GM23338 (cell line): ENCODE measurements at places on chromosomes 2 and 18. TPM values are rescaled to one million over a fixed set of nuclear protein-coding genes. Genes with fewer than 3 reads are reported as not detected.

- no peaks in the 10 kb centered on the region for H3K27me3 ChIP-seq
- no peak overlapping the region for H3K27ac ChIP-seq
- no peak overlapping the region for H3K4me3 ChIP-seq
- no peaks in the 10 kb centered on the region for H3K36me3 ChIP-seq
- H3K4me1 ChIP-seq = no peaks in the 10 kb centered on the region
- DNase-seq = peak; percentile 14
Observed at GRCh38 chr2:88218981-88219380, 48.8 kb downstream of the THNSL2 start.

The RNF144A gene
- 12.5 and 14.7 TPM in 2 replicates for total RNA-seq

GRCh38 chr2:26822877-26823276 lies 25.1 kb upstream of the DPYSL5 start:
- DNase-seq = no peak
- no peaks in the 10 kb centered on the region for H3K4me1 ChIP-seq
- H3K27ac ChIP-seq = no peak overlapping the region
- no peaks in the 10 kb centered on the region for H3K27me3 ChIP-seq
- H3K4me3 ChIP-seq = no peak overlapping the region
- H3K36me3 ChIP-seq = no peaks in the 10 kb centered on the region

DNA sequence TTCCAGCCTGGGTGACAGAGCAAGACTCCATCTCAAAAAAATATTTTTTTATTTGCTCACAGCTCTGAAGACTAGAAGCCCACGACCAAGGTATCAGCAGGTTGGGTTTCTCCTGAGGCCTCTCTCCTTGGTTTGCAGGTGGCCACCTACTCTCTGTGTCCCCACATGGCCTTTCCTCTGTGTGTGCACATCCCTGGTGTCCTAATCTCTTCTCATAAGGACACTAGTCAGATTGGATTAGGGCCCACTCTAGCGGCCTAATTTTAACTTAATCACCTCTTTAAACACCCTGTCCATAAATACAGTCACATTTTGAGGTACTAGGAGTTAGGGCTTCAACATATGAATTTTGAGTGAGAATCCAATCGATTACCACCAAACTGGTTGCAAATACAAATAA lies 2.0 kb upstream of the RAB3GAP1 start:
- no peak overlapping the region for H3K27ac ChIP-seq
- H3K4me1 ChIP-seq = peaks cover 6% of the 10 kb centered on the region
- no peak for DNase-seq
- no peak overlapping the region for H3K4me3 ChIP-seq

DNA sequence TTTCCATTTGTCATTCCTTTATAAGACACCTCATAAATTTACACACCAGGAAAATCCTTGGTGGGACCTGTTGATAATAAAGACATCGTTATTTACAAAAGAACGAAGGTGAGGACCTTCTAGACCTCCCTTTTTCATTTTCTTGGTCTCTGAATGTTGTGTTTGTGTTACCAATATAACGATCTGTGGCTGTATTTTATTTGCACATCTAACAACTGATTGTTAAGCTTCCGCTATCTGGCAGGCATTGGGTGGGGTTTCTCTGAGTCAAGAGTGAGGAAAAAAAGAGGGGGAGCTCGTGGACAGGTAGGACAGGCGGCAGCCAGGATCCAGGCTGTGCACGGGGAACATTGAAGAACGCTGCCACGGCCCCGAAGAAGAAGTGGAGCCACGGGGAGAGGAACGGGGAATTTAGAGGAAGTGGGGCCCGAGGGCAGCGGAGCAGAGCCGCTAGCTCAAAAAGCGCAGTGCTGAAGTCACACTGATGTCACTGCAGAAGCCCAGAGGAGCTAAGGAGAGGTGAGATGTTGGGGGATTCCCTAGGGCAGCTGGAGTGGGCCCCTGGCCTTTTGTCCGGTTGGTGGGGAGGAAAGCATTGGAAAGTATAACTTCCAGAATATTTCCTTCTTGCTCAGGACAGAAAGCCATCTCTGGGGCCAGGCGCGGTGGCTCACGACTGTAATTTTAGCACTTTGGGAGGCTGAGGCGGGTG lies 20.9 kb upstream of the DNMT3A start:
- H3K36me3 ChIP-seq = no peaks in the 10 kb centered on the region
- H3K27me3 ChIP-seq = peaks cover 19% of the 10 kb centered on the region
- H3K4me1 ChIP-seq = peaks cover 4% of the 10 kb centered on the region
- peak overlapping the region; percentile 6 for H3K4me3 ChIP-seq
- DNase-seq = peak; percentile 44
- no peak overlapping the region for H3K27ac ChIP-seq

The IL36A gene
- total RNA-seq = not detected in 2 replicates

The LRATD1 gene
- 3.5 and 5.7 TPM in 2 replicates for total RNA-seq

DNA sequence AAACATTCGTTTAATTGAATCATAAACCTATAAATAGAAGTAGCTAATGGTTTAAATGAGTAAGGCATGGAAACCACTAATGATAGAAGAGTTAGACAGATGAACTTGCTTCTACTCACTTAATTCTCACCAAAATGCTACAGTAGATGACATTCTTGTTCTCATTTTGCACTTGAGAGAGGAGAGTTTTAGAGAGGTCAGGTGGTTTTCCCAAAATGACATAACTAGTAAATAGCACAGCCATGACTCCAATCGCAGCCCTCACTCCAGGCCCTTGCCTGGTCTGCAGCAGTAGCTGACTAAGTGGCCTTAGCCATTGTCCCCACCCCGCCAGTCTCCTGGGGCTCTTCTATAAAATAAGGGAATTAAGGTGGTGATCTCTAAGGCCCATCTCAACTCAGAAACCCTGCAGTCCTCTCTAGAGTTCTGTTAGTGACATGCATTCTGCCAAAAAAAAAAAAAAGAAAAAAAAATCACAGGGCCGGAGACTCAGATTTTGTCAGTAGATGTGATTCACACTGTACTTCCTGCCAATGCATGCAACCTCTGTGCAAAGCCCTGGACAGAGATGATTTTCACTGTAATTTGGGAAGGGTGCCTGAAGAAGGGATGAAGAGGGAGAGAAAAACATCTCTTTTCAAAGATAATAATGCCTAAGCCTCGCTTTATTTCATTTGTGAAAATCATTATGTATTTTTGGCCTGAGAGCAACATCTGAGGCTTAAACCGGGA lies 221.8 kb downstream of the ANAPC1 start:
- no peak overlapping the region for H3K27ac ChIP-seq
- no peak for DNase-seq
- H3K36me3 ChIP-seq = no peaks in the 10 kb centered on the region
- H3K4me3 ChIP-seq = no peak overlapping the region

GRCh38 chr2:87401726-87402345 lies 346.1 kb upstream of the PLGLB2 start:
- no peak overlapping the region for H3K27ac ChIP-seq
- no peaks in the 10 kb centered on the region for H3K36me3 ChIP-seq
- H3K27me3 ChIP-seq = no peaks in the 10 kb centered on the region
- no peaks in the 10 kb centered on the region for H3K4me1 ChIP-seq

DNA sequence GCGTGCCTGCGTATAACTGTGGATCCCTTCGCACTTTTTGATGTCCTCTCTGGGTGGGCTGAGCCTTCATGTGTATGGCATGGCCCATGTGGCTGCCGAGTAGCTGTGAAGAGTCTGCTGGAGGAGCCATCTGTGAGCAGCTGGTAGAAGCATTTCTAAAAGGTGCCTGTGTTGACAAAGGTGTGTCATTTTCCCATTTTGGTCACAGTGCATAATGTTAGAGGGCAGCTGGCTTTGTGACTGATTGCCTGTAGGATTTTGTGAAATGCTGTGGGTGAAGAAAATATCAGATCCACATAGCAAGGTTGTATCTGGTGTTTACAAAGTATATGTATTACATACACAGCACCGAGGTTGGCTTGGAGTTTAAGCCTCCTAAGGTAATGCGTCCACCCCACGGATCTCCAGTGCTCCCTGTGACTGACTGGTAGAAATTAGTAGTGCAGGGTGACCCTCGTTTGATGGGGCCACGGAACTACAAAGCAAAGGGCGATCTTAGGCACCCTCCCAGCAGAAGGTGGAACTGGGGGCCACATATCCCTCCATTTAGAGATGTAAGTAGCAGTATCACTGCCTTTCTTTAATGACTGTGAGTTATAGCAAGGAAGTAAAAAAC lies 16.5 kb downstream of the GATA6 start:
- H3K27me3 ChIP-seq = peaks cover 22% of the 10 kb centered on the region
- H3K4me3 ChIP-seq = no peak overlapping the region
- H3K27ac ChIP-seq = no peak overlapping the region
- DNase-seq = no peak
- no peaks in the 10 kb centered on the region for H3K4me1 ChIP-seq

- no peak overlapping the region for H3K4me3 ChIP-seq
- no peaks in the 10 kb centered on the region for H3K27me3 ChIP-seq
- H3K36me3 ChIP-seq = no peaks in the 10 kb centered on the region
Observed at GRCh38 chr2:10775021-10775780, 37.4 kb downstream of the PDIA6 start.

The LYPD6B gene
- total RNA-seq = 1.7 and 3.1 TPM in 2 replicates

DNA sequence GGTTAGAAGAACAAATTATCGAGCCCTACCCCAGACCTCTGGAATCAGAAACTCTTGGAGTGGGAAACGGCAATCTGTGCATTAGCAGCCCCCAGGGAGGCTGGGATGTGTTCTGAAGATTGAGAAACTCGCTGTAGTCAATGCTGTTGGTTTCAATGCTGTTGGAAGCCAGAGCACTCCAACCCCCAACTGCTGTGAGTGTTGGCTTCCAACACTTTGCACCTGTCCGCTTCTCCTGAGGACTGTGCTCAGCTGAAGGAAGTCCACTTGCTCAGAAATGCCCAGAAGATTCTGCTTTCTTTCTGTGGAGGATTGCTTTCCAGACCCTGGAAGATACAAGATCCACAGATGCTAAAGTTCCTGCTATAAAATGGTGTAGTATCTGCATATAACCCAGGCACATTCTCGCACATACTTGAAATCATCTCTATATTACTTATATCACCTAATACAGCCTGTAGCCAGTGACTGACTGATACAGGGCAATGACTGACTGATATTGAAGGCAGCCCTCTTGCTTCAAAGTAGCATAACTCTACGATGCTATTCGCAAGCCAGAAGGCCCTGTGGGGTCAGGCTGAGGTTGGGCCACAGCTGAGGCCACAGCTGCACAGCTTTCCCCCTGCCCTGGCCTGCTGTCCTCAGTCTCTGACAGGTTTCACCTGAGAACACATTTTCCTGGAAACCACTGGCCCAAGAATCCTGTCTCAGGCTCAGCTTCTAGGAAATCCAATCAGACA lies 757.7 kb upstream of the ID2 start:
- DNase-seq = no peak
- no peaks in the 10 kb centered on the region for H3K27me3 ChIP-seq
- H3K27ac ChIP-seq = no peak overlapping the region
- H3K4me1 ChIP-seq = no peaks in the 10 kb centered on the region
- no peak overlapping the region for H3K4me3 ChIP-seq

DNA sequence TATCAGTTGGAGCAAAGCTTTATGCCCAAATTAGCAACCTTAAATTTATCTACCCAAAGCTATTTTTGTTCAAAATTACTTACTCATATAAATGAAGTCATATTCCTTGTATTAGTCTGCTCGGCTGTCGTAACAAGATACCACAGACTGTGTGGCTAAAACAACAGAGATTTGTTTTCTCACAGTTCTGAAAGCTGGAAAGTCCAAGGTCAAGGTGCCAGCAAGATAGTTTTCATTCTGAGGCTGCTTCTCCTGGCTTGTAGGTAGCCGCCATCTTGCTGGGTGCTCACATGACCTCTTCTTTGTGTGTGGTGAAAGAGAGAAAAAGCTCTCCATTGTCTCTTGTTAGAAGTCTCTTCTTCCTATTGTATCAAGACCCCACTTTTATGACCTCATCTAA lies 15.7 kb upstream of the DPP10 start:
- no peak for DNase-seq
- no peaks in the 10 kb centered on the region for H3K36me3 ChIP-seq
- H3K27me3 ChIP-seq = no peaks in the 10 kb centered on the region
- H3K4me3 ChIP-seq = no peak overlapping the region

- H3K36me3 ChIP-seq = no peaks in the 10 kb centered on the region
- no peak overlapping the region for H3K4me3 ChIP-seq
- H3K27ac ChIP-seq = no peak overlapping the region
- H3K4me1 ChIP-seq = peaks cover 36% of the 10 kb centered on the region; the same call in 1 of the 2 replicates
Observed at GRCh38 chr2:237664151-237664550, 36.8 kb downstream of the LRRFIP1 start.

GRCh38 chr2:118148133-118148532 lies 59.9 kb downstream of the INSIG2 start:
- H3K4me3 ChIP-seq = no peak overlapping the region
- no peaks in the 10 kb centered on the region for H3K27me3 ChIP-seq
- no peak overlapping the region for H3K27ac ChIP-seq

- H3K27ac ChIP-seq = no peak overlapping the region
- H3K27me3 ChIP-seq = no peaks in the 10 kb centered on the region
- DNase-seq = no peak
- H3K4me1 ChIP-seq = peaks cover 11% of the 10 kb centered on the region; the same call in 1 of the 2 replicates
Observed at GRCh38 chr2:36168115-36168514, 187.5 kb upstream of the CRIM1 start.

DNA sequence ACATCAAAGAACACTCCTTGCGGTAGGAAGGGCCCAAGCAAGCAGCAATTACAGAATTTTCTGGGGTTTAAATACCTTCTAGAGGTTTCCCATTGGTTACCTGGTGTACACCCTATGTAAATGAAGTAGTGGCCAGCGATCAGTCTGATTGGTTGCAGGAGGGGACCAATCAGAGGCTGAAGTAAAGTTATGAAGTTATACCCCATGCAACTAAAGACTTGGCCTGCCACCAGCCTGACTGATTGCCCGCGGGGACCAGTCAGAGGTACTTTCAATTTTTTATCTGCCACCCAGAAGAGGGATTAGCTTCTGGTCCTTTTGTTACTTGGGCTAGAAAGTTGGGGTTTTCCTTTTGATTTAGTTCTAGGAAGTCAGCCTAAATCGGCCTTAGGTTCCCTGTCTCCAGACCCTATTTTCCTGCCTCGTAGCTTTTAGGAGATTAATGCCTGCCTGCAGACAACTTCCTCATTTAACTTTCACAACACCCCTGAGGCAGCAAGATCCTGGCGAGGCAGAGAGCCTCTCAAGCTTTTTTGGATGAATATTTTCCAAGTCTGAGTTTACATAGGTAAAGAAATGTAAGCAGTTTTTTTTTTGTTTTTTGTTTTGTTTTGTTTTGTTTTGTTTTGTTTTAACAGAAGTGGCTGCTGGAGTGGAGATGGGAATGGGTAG lies 1.5 kb upstream of the DGUOK start:
- peak; percentile 26 for DNase-seq
- H3K4me3 ChIP-seq = no peak overlapping the region
- no peaks in the 10 kb centered on the region for H3K36me3 ChIP-seq
- no peaks in the 10 kb centered on the region for H3K27me3 ChIP-seq

The SOX11 gene
- 26.3 and 26.5 TPM in 2 replicates for total RNA-seq

GRCh38 chr2:6957031-6957714 lies 40.0 kb downstream of the RNF144A start:
- no peak overlapping the region for H3K27ac ChIP-seq
- H3K4me1 ChIP-seq = no peaks in the 10 kb centered on the region
- H3K4me3 ChIP-seq = no peak overlapping the region
- no peaks in the 10 kb centered on the region for H3K36me3 ChIP-seq
- DNase-seq = no peak

GRCh38 chr2:9169349-9170107 lies 37.1 kb upstream of the ASAP2 start:
- H3K36me3 ChIP-seq = no peaks in the 10 kb centered on the region
- H3K4me1 ChIP-seq = peaks cover 15% of the 10 kb centered on the region
- H3K27ac ChIP-seq = no peak overlapping the region
- no peak overlapping the region for H3K4me3 ChIP-seq
- no peaks in the 10 kb centered on the region for H3K27me3 ChIP-seq
- DNase-seq = no peak

The KHK gene
- 8.8 and 9.7 TPM in 2 replicates for total RNA-seq

- DNase-seq = peak; percentile 21
- peak overlapping the region; percentile 74; the same call in 1 of the 2 replicates for H3K4me3 ChIP-seq
- H3K27ac ChIP-seq = no peak overlapping the region
- peaks cover 10% of the 10 kb centered on the region; the same call in 1 of the 2 replicates for H3K4me1 ChIP-seq
- H3K36me3 ChIP-seq = peaks cover 4% of the 10 kb centered on the region; the same call in 1 of the 2 replicates
Observed at GRCh38 chr2:201644001-201644400, 698 bp upstream of the TMEM237 start.

The SH2D6 gene
- not detected in 2 replicates for total RNA-seq

The TUBA3D gene
- not detected in 2 replicates for total RNA-seq
